ENCODE measurements at places on chromosomes 5 and 9.

DNA sequence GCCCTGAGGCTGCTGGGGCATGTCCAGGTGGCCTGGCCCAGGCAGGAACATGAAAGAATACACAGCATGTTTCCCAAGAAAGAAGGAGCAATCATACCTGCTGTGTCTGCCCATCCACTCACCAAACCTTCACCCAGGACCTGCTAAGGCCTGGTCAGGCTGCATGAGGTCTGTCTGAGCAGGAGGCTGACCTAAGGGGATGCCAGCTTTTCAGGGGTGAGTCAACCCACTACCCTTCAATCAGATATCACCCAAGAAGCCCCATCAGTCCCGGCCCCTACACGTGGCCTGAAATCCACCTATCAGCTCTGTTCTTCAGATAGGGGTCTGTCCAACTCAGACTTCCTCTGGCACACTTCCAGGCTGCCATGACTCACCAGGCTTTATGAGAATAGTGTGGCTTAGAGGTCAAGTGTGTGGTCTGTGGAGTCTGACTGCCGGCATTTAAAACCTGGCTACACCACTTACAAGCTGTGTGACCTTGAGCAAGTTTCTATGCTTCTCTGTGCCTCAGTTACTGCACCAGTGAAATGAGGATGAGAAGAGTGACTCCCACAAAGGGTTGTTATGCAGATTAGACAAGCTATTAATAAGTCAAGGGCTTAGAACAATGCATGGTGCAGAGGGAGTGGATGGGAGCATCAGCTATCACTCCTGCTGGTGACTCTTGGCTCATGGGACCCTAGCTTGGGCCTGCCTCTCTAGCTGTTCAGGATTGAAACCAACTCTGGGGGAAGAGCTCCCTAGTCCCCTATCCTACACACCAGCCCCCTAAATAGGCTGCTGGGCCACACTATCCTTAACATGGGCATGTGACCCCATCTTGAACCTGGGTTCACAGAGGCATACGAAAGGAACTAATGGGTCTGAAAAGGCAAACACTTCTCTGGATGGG is 130.3 kb downstream of the PAX5 start:
- peak; percentile 65 for DNase-seq

- DNase-seq: no peak
Measured at GRCh38 chr9:134364391-134365114, 38.3 kb downstream of the RXRA start.

GRCh38 chr5:77960305-77960704 is 184.2 kb upstream of the TBCA start:
- no peak for DNase-seq

DNA sequence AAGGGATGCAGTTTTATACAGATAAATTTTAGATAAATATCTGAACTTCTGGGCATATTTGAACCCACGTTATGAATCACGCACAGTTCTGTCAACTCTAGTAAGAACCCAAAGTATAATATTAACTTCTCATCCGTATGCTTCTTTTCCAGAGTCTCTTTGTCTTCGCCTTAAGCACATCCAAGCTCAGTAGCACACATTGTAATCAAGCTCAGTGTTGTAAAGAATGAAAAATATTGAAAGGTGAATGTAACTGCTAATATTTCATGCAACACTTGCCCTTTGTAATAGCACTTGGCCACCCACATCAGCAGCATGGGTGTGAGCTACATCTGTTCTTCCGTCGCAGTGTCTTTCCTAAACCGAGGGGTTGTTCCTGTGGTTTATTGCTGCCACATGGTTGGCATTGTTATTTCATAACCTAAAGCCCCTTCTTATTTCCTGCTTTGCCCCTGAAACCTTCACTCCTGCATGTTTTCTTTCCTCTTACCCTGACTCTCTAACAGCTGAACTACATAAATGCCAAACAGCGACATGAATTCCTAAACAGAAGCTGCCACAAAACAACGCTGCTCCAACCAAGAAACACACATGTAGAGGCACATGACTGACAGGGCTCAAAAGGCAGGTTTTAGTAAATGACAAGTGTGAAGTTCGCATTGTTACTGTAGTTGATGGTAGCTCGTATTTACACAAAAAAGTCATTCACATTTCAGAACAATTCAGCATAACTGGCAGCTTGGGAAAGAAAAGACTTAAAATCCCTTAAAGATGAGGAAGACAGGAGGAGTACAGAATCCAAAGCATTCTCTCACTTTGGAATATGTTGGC is 190.1 kb upstream of the MEF2C start:
- no peak for DNase-seq

DNA sequence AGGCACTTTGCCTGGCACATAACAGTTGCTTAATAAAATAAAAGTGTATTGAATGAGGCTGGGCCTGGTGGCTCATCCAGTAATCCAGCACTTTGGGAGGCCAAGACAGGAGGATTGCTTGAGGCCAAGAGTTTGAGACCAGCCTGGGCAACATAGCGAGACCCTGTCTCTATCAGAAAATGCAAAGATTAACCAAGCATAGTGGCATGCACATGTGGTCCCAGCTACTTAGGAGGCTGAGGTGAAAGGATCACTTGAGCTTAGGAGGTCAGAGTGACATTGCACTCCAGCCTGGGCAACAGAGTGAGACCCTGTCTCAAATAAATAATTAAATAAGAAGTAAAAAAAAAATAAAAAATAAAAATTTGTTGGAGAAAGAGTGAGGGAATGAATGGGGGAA is 21.2 kb downstream of the TNFAIP8 start:
- no peak for DNase-seq

DNA sequence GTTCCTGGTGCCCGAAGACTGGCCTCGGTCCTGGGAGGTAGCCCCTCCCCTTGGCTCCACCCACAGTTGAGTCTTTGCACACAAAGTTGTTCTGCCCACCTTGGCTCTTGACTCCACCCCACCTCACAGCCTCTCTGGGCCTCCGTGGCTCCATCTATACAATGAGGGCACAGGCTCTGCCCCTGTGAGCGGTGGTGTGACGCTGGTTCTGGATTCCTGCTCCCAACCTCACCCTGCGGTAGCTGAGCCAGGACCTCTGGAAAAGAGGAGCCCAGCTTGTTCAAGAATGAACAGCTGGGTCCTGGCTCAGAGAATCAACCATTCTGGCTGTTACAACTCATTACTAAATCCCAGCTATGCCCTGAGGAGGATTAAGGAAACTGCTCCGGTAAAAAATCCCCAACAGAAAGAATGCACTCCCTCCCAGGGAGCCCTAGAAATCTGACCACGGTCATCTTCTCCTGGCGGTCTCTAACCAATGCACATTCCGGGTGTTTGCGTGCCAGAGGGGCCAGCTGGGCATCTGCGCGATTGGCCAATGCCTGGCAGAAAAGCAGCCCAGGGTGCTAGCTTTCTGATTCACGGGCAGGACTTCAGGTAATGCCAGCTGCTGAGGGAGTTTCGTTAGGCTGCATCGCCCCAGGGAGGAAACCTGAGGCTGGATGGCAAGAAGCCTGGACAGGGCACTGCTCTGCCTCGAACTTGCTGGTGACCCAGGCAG is 9.9 kb upstream of the GRHPR start:
- DNase-seq: no peak

DNA sequence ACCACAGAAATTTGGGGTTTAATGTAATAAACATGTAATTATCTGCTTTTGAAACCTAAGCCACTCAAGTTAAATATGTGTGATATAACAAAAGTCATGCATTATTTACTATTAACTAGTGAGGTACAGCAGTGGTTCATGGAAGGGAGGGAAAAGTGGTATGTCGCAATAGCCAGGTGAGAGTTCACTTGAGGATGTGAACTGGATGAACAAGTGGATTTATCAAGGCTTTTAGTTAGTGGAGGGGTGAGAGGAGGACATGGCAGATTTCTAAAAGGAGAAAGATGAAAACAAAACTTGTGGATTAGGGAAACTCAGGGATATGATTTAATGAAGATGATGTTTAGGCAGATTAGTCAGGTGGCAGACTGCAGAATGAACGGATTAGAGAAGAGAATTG is 141.3 kb upstream of the NFIB start:
- no peak for DNase-seq

DNA sequence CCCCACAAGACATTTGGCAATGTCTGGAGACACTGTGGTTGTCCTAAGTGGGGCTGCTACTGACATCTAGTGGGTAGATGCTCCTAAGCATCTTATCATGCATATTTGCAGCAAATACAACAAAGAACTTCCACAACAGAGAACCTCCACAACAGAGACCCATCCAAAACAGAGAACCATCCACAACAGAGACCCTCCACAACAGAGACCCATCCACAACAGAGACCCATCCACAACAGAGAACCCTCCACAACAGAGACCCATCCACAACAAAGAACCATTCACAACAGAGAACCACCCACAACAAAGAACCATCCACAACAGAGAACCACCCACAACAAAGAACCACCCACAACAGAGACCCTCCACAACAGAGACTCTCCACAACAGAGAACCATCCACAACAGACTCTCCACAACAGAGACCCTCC is 32.8 kb downstream of the ARPC5L start:
- no peak for DNase-seq

- no peak for DNase-seq
Measured at GRCh38 chr5:136108766-136109165, 23.9 kb upstream of the SMAD5 start.

DNA sequence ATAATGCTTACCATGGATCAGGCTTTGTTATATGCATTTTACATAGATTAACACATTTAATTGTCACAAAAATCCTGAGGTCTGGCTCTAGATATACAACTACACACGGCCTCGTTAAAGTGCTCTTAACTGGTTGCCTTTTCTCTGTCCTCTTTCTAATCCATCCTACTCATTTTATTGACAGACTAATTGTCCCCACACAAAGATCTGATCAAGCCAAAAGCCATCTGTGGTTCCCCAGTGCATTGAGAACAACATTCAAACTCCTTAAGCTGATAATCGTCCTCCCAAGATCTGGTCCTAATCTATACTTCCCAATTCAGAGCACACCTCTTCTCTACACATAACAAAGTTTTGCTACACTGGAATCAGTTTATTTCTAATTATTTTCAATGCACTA is 23.9 kb upstream of the PPP2R2B start:
- no peak for DNase-seq

GRCh38 chr5:443239-444151 is 519 bp downstream of the EXOC3 start:
- DNase-seq: peak; percentile 81

GRCh38 chr5:75351139-75351926 is 14.3 kb downstream of the HMGCR start:
- DNase-seq: no peak

DNA sequence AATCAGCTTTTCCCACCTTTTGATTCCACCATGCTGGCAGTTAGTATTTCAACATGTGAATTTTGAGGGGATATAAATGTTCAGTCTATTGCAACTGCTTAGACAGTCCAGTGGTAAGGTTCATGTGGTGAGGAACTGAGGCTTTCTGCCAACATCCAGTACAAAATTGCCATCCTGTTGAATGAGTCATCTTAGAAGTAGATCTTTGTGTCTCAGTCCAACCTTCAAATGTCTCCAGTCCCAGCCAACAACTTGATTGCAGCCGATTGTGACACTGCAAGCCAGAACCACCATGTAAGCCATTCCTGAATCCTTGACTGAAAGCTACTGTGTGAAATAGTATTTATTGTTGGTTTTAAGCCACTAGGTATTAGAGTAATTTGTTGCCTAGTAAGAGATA is 331.5 kb upstream of the GRIN3A start:
- DNase-seq: no peak

DNA sequence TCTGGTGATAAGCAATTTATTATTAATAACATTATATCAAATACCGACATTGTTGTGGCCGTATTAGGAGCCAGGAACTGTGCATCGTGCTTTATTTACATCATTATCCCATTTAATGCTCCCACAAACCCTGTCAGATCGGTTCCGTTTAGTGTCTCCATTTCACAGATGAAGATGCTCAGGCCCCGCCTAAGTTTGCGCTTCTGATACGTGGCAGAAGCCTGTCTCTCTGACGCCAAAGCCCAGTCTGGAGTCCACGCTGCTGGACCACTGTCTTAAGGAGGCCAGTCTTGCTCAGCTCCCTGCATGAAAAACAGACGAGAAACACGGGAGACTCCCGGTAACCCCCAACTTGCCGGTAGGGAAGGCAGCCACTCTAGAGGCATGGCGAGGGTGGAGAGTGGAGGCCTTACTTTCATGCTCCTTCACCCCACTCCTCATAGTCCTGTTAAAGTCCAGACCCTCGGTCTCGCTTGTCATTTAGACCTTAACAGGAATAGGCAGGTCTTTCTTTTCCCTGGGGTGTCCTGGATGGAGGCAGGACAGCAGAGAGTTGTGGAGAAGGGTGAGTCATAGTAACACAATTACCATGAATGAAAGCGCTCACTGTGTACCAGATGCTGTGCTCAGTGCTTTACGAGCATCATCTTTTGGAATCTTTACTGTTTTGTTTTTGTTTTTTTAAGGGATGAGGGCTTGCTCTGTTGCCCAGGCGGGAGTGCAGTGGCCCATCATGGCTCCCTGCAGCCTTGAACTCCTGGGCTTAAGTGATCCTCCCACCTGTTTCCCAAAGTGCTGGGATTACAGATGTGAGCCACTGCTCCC is 872 bp downstream of the TXNDC15 start:
- peak; percentile 79 for DNase-seq

DNA sequence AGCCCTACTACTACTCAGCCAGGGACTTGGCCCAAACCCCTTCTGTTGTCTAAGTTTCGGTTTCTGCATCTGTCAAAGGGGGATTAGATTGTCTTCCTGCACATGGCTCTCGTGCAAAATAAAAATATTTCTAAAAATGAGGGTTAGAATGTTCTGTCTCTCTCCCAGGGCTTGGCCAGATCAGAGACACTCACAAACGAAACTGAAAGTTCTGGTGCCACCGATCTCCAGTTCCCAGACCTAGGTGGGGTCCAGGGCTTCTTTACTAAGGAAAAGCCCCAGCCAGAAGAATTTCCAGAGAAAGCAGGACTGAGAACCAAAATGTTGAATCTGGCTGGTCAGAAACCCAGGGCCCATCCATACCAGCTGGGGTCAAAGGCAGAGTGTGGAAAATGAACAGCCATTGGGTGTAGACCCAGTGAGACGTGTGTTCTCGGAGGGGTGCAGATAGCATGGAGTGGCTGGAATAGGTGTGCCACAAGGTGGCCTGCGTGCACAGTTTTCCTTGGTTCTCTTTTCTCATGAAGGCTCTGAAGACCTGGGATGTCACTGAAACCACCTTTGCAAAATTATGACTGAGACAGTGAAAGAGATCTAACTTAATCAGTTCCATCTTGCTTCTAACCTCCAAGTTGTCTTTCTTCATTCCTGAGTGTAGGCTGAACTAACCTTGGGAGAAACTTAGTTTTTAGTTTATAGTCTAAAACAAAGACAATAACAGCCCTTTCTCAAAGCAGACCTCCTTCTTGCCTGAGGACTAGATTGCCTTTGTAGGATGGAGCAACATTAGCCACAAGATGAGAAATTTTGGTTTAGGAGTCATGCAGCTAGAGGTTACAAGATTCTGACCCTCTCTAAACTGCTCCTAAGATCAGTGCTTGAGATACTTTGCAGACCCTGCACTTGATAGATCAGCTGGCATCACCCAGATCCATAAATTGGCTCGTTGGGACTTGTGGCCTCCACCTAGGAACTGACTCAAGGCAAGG is 2.3 kb upstream of the SLC23A1 start:
- no peak for DNase-seq

- DNase-seq: no peak
Measured at GRCh38 chr9:34600908-34601307, 11.0 kb downstream of the RPP25L start.

- no peak for DNase-seq
Measured at GRCh38 chr5:154783774-154784460, 28.7 kb downstream of the LARP1 start.
